Activated T-cell treated with anti-CD3 and anti-CD28 coated beads, Interleukin-2, amount 50 U/mL, for 72 hours (primary cell): ENCODE measurements at places on chromosomes 2 and 18. TPM values are rescaled to one million over a fixed set of nuclear protein-coding genes. Genes with fewer than 3 reads are reported as not detected.

NCKAP5 gene
- not detected for total RNA-seq

RASGRP3 gene
- total RNA-seq: 3.8 TPM

ERBB4 gene
- not detected for total RNA-seq

SMC6 gene
- total RNA-seq: 25.1 TPM

SIGLEC15 gene
- not detected for total RNA-seq

- no peak for DNase-seq
Measured at GRCh38 chr2:145256551-145256950, 736.6 kb upstream of the ZEB2 start.

- no peak for DNase-seq
Measured at GRCh38 chr2:10561288-10562035, 113.3 kb upstream of the ODC1 start.

GRCh38 chr2:41691561-41691960 lies 356.3 kb upstream of the PKDCC start:
- no peak for DNase-seq

GRCh38 chr18:32801228-32801627 lies 28.4 kb upstream of the KLHL14 start:
- DNase-seq: no peak

DNA sequence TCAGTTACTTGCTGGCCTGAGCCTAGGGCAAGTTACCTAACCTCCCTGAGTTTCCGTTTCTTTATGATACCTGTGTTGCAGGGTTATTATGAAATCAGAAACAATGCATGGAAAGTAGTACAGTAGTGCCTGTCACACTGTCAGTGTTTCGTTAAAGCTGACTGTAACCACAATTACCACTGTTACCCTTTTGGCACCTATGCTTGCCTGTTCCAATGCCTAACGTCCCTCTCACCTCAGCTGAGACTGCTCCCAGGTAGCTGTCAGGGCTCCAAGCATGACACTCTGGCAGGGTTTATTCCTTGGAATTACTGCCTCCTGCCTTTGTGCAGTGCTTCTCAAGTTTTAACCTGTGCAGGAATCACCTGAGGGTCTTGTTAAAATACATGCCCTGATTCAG lies 135.2 kb upstream of the RBMS1 start:
- DNase-seq: no peak

DNA sequence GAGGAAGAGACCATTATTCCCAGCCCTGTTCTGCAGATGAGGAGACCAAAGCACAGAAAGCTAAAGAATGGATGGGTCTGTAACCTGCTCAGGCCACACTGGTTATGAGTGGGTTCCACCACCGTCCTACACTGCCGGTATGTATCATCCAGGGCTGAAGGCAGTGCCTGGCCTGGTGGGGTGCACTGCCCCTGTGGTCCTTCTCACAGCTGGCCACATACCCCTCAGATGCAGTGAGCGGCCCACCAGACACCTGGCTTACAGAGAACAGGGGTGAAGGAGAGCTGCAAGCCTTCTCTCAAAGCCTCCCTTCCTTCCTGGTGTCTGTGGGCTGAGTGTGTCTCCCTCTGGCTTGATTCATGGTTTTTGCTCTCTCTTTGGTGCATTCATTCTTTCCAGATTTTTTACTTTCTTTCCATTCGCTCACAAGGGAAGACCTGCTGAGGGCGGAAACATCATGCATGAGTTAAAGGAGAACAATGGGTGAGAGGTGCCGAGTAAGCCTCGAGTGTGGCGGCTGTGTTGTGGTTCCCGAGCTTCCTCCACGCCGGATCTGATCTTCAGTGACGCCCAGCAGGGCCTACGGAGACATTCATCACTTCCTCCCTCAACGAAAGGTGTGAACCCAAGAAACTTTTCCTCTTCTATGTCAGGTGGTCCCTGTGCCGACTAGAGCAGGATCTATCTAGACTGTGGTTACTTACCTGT lies 62.1 kb upstream of the REL start:
- DNase-seq: peak; percentile 81

DNA sequence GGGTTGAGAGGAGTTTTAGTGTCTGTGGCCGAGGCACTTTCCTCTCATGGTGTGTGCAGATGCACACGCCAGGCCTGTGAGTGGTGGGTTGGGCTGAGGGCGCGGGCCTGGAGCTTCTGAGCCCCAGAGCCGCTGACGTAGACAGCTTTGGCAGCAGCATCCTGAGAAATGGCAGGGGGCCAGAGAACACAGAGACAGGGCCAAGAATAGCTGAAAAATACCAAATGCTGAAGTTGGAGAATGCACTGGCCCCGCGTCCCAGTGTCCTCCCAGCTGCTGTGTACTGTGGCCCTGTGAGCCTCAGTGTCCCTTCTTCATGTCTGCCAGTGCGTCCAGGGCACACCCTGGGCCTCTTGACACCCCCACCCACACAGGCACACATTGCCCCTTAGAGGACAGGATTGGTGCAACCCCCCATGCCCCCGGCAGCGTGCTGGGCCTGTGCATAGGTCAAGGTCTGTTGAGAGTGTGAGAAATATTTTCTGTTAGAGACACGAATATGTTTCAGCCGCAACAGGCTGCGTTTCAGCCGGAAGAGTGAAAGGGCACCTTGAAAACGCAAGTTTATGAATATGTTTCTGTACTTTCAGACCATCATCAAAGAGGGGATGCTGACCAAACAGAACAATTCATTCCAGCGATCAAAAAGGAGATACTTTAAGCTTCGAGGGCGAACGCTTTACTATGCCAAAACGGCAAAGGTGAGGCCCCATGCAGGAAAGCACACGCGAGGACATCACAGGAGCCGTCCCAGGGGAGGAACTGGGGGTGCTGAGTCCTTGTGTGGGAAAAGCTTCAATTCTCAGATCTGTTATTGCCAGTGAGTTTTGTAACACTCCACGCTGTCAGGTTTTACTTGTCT lies 33.6 kb downstream of the DGKD start:
- no peak for DNase-seq

DNA sequence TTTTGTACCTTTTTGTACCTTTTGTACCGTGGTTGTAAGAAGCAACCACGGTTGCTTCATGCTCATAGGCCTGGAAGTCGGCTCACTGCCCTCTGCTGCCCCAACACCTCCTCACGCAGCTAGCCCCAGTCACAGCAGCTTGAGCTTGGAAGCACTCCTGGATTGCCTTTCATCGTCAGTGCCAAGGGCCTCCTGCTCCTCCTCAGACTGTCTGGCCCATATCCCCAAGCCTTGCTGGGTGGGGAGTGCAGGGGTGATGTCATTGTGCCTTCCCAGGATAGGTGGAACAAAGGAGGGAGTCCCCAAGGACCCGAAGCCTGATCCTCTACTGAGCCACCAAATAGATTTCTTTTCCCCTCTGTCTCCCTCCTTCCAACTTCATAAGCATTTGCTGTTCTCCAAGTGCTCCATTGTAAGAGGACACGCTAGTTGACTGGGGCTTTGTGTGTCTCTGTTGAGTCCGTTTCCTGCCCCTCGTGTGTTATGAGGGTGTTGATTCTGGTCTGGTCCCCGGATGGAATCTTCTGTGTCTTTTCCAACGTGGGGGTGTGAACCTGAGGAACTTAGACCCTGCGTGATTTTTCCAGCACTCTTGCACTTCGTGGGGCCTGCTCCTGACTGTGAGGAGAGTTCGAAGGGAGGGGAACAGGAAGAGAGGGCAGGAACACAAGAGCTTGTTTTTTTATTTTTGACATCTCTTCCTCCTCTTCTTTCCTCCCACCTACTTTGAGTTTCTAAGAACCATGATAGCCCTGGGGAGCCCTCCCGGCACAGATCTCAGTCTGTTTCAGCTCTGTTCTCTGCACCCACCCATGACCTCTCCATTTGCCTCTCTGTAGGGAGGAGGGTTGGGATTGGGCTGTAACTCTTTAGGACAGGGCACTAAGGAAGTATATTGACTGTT lies 127.2 kb upstream of the EML6 start:
- DNase-seq: no peak

DNA sequence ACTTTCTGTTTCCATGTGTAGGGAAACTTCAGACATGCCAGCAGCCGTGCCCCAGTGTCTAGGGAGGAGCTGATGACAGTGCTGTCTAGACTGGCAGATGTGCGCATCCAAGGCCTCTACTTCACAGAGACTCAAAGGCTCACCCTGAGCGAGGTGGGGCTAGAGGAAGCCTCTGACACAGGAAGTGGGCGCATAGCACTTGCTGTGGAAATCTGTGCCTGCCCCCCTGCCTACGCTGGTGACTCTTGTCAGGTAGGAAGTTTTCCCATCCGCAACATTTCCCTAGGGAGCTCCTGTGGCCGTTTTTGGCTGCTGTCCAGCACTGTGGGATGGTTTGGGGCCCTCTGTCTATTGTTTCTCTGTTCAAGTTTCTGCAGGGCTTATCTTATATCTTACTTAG lies 143.1 kb upstream of the TTC39C start:
- peak; percentile 39 for DNase-seq

GRCh38 chr2:27164960-27165763 lies 16.4 kb downstream of the TCF23 start:
- no peak for DNase-seq

DNA sequence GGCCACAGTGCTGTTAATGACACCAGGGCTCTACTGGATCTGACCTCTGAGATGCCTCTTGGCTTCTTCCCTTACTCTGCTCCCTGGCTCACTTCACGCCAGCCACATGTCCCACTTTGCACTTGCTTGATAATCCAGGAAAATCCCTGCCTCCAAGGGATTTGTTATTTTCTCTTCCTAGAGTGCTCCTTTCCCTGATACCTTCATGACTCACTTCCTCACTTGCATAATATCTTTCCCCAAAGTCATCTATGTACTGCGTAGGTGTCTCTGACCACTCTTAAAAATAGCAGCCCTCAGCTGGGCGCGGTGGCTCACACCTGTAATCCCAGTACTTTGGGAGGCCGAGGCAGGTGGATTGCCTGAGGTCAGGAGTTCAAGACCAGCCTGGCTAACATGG lies 572.3 kb downstream of the PLCL1 start:
- no peak for DNase-seq

DNA sequence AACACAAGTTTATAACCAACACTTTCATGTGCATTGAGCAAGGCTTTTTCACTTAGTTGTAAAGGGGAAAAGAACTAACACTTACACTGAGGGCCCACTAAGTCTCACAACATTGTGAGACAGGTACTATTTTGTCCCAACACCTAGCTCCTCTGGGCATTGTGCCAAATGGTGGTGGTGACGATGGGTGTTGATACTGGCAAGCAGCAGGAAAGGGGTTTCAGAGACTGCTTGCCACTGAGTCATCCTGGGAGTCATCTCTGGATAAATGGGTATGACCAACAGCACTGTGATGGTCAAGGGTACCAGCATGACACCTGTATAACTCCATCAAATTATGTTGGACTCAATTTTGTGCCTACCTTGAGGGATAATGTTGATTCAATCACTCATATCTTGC lies 138.8 kb upstream of the ITGA6 start:
- DNase-seq: peak; percentile 43

DNA sequence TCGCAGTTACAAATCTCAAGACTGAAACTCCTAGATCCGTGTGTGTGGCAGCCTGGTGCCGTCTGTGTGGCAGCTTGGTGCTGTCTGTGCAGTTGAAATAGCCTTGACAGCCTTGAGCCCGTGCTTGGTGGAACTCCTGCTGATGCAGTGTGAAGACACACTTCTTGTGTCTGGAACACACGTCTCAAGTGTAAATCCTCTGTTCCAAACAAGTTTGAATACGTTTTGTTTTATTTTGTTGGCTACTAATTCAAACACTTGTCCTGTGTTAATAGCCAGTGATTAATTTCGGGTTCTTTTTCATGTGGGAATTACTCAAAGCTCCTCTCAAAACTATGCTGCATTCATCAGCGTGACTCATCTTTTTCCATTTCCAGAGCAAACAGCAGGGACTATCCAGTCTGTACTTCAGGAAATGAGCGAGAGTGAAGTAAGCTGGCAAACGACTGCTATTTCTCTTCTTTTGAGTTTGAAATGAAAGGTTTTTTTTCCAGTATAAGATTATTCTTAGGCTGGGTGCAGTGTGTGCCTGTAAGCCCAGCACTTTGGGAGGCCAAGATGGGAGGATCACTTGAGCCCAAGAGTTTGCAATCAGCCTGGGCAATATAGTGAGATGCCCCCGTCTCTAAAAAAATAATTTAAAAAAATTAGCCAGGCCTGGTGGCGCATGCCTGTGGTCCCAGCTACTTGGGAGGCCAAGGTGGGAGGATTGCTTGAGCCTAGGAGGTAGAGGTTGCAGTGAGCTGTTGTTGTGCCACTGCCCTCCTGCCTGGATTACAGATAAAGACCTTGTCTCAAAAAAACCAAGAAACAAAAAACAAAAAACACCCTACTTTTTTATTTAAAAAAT lies 152.9 kb downstream of the SPP2 start:
- no peak for DNase-seq
